NCI-H2081 treated with DMSO at 0.1 percent for 48 hours (cell line): ENCODE measurements at places on chromosomes 5 and 9.

DNA sequence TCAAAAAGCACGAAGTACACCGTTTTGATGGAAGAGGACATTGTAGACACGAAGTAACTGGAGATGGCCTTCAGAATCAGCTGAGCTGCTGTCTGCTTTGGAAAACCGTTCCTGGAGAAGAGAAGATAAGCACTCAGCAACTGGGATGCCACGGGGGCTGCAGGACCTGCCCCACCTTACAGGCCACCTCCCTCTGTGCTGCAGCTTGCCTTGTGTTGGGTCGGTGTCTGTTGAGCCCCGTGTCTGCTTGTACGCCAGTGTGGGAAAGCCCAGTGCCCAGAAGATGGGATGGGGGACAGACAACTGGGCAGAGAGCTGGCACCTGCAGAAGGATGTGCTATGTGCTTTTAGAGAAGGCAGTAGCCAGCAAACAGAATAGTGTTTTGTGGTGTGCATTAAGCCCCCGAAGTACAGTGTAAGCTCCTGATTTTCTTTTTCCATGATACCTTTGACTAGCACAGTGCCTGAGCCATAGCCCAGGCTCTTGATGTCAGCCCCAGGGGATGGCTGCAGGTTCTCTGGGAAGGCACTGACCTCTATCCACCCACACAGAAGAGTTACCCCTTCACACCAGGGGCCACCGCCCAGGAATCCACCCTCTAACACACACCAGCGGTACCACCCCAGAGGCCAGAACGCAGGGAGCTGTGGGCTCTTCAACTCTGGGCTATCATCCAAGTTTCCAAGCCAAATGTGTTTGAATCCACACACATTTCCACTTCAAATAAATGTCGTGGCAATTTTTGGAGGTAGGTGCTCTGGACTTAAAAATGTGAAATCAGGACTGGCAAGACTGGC lies 63.8 kb downstream of the MACROH2A1 start:
- no peak for DNase-seq

- no peak for DNase-seq
Measured at GRCh38 chr5:157593052-157593757, 17.6 kb upstream of the ADAM19 start.

GRCh38 chr5:180421672-180422071 lies 68.5 kb upstream of the GFPT2 start:
- DNase-seq, result no peak

DNA sequence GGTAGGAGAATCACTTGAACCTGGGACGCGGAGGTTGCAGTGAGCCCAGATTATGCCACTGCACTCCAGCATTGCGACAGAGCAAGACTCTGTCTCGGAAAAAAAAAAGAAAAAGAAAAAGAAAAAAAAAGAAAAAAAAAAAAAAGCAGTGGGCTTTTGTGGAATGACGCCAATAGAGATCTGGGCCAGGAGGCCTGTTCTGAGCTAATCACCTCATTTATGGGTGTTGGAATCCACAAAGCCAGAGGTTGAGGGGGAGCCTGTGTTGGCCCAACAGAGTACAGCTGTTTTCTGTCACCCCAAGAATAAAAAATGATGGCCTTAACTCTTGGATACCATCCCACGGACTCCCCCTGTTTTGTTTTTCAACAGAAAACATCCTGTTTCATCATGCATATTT lies 18.5 kb downstream of the OSTF1 start:
- no peak for DNase-seq

DNA sequence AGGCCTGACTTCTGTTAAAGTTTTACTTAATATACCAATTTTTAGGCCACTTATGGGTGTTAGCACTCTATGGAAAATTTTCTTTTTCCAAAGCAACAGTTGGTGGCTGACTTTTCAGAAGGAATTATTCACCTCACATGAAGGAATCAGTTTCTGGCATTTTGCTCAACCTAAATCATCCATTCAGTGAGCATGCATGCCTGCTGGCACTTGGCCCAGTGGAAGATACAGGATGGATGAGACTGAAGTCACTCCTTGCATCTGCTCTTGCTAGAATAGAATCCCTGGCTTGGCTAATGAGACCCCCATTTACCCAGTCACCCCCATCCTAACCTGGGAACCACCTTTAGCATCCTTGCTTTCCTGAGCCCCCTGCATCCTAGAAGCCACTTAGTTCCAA lies 131.7 kb downstream of the WDR41 start:
- no peak for DNase-seq

DNA sequence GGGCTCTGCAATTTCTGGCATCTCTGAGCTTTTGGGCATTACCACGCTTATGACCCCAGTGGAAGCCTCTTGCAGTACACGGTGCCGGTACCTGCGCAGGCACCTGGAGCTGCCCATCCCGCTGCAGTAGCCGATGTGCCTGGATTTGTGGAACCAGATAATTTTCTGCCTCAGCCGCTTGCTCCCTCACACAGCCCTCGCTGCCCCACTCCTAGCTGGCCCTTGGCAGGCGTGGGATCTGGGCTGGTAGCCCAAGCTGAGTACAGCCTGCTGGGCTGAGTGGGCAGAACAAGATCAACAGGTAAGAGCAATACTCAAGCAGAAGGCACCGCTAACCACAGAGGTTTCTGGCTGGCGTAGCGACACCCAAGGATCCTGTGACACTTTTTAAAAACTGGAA lies 1808.8 kb upstream of the ACO1 start:
- no peak for DNase-seq

DNA sequence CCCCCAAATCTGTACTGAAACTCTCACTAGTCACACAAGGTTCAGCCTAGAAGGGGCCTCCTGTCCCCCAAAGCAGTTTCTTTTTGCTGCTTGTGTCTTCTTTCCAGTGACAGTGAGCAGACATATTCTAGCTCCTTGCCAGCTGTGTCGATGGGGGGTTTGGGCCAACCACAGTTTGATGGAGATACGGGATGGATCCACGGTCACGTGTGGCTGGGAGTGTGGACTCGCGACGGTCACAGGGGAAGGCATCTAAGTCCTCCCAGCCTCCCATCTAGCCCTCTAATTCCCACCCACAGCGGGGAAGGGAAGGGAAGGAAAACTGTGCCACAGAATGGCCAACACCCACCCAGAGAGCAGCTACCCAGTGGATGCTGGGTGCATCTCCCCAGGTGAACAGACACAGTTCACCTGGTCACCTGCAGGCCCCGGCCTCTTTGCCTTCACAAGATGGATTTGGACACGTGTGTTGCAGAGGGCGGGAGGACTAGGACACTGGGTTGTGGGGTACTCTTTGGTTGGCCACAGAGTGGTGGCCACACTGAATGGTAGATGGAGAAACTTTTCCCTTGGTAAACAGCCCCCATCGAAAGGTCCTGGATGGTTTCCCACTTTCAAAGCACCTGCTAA lies 54.4 kb downstream of the CRB2 start:
- no peak for DNase-seq

GRCh38 chr5:32343058-32343672 lies 30.4 kb upstream of the MTMR12 start:
- DNase-seq, result no peak

- no peak for DNase-seq
Measured at GRCh38 chr5:69083412-69083811, 10.4 kb upstream of the SLC30A5 start.

DNA sequence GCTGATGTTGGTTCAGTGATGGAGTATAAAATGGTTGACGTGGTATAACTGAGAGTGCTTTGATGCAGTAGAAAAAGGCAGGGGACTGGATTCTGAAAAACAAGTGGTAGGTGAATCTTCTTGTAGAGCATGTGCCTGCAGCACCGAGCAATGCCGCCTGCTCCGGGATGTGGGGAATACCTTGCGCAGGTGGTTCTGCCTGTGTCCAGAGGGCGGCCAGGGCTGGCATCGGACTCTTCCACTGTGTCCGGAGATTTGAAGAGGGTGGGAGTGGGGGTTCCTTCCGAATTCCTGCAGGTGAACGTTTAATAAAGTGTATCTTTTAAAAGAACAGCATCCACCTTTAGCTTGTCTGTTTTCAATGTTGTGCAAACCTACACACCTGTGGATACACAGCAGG lies 238.0 kb downstream of the FANCC start:
- no peak for DNase-seq

DNA sequence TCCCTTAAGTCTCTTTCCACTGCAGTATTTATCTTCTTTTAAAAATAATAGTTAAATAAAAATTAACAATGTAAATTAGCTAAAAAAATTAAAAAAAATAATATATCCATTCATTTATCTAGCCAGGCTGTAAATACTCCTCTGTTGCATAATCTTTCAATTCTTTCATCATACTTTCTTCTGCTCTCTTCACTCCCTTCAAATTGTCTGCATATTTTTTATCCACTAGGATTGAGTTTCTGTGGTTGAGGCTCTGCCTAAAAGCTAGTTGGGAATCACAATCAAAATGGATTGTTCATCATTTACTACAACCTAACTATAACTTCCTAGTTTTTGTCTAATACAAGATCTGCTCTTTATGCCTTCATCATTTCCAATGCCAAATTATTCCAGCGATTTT lies 182.2 kb downstream of the PDE4D start:
- DNase-seq, result no peak

- no peak for DNase-seq
Measured at GRCh38 chr5:37849641-37850040, 9.8 kb upstream of the GDNF start.

- DNase-seq, result no peak
Measured at GRCh38 chr5:17679597-17680203, 45.4 kb downstream of the TAF11L14 start.

- DNase-seq, result no peak
Measured at GRCh38 chr9:87642330-87643106, 83.4 kb upstream of the CTSL start.

DNA sequence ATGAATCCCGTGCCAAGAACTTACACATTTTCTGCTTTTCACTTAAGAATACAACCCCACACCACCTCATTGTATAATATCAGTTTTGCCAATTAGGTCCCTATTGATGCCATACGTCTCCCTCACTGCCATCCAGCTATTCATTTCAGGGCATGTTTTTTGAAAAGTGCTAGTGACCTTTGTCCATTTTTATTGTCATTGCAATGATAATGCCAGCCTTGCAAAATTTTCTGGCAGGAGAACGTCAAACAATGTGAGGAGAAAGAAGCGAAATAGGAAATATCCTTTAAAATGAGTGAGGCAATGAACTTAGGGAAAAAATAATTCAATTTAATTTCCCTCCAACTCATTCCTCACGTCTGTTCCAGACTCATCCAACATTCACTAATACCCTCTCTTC lies 111.8 kb upstream of the CKMT2 start:
- DNase-seq, result no peak

- DNase-seq, result peak; percentile 5
Measured at GRCh38 chr5:157858527-157859226, at the start of gene CLINT1. Gene CLINT1, minus strand, starts transcription at chr5:157859145. Its CDS starts 175 bp downstream, at chr5:157858970.

- DNase-seq, result no peak
Measured at GRCh38 chr5:69341520-69342161, 9.0 kb upstream of the CCDC125 start.

- no peak for DNase-seq
Measured at GRCh38 chr5:59483971-59484472, 409.5 kb downstream of the PDE4D start.

DNA sequence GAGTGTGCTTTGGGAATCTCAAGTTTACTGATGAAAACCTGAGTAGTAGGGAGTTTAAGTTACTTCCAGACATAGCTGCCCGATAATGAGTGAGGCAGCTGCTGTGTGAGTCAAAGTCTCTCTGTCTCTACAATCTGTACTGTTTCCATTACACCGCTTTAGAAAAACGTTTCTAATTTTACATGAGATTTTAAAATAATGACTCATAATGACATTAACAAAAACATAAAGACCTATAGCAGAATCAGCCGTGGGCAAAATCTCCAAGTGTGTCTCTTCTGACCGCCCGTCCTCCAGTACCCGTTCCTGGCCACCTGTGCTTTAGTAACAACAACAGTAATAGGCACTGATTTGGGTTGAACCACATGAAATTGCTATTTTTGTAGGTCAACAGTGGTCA lies 69.6 kb upstream of the PRRC1 start:
- DNase-seq, result no peak

- no peak for DNase-seq
Measured at GRCh38 chr5:159465604-159466003, 135.3 kb upstream of the IL12B start.

DNA sequence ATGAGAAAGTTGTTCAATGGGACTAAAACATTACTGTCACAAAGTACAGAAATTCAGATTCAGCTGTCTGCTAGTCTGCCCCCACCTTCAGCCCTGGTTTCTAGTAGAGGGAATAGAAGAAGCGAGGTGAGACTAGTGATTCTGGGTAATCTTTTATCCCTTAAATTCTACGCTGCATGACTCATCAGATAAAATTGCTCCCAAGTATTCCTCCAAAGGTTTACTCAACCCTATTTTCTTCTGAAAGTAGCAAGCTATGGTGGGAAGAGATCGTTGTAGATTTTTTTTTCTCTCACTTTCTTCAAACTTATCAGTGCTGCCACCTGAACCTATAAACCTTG lies 318.9 kb upstream of the RIOK2 start:
- DNase-seq, result no peak

- no peak for DNase-seq
Measured at GRCh38 chr9:37954581-37954981, 50.7 kb upstream of the SLC25A51 start.

GRCh38 chr5:136113606-136114005 lies 19.0 kb upstream of the SMAD5 start:
- DNase-seq, result no peak

DNA sequence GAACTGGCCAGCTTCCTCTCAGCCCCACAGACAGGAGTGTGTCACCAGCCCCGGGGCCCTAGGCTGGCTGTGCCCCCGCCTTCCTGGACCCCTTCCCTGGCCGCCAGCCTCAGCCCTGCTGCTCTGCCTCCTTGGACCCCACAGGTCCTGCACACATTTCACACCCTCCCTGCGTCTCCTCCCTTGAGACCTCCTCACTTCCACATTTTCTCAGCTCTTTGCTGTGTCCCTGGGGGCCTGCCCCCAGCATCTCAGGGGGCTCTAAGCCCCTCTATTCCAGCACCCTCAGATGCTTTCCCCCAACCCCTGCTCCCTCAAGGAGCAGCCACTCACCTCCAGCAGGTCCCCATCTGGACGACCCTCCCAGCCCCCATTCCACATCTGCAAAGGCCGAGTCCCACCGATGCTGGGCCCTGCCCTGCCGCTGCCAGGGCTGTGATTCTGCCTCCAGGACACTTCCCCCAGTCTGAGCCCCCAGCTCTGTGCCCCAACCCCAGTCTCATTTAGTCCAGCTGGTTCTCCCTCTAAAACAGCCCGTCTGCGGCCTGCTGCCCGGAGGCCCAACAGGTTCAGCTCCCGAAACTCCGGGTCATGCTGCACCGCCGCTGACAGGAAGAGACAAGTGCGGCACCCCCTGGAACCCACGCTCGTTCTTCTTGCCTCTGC lies 4.2 kb downstream of the SLC34A3 start:
- DNase-seq, result no peak

DNA sequence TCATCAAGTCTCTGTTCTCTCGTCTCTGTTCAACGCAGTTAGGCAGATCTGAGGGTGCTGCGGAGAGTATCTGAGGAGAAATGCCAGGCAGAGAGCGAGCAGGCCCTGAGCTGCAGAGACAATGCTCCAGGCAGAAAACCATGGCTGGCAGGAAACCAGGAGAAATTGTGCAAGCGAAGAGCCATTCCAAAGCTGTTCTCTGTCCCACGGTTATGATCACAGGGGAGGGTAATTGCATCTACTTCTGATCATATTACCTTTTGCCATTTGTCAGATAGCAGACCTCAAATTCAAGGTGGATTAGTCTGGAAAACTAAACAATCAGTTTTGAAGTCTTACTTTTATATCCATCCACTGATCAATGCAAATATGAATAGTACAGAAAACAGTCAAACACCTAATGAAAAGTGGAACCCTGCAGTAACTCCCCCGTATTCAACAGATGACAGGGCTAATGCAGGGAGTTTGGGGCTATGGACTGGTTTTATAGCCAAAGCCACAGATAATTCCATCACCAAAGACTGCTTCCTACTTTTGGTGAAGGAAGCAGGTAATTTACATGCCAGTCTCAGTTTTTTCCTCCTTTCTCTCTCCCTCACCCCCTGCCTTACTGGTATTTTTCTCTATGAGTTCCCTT lies 228.0 kb downstream of the DCP2 start:
- DNase-seq, result no peak
